Left renal pelvis (tissue), 4 donors: ENCODE measurements at places on chromosomes 3 and 15. TPM values are rescaled to one million over a fixed set of nuclear protein-coding genes. Genes with fewer than 3 reads are reported as not detected.

Gene TNNC1
- 6.6 TPM for polyA plus RNA-seq

DNA sequence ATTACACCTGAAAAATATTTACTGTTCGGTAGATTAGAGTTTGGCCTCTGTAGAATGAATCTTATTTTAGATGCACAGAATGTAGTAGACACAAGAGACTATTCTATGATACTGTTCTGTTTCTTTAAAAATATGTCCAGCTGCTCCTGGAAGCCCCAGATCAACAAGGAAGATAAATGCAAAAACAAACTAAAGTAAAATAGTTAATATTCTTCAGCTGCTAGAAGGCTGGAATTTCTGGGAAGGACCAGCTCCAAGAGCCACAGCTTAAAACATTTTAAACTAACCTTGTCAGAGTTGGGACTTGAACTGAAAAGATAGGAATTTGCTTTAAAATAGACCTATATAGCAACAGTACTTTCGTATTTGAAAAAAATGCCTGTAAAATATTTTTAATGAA, 277.9 kb downstream of the PTPRG start:
- DNase-seq, result no peak

Gene IQCF5
- polyA plus RNA-seq, result not detected

Gene SLC9C1
- polyA plus RNA-seq, result 0.45 TPM

Gene MYLK
- 134 TPM for polyA plus RNA-seq

Gene ACOX2
- 40.0 TPM for polyA plus RNA-seq

Gene HCN4
- 0.93 TPM for polyA plus RNA-seq

Gene ADCY5
- 9.3 TPM for polyA plus RNA-seq

Gene SNTN
- not detected for polyA plus RNA-seq

Gene SOX2
- 0.22 TPM for polyA plus RNA-seq

DNA sequence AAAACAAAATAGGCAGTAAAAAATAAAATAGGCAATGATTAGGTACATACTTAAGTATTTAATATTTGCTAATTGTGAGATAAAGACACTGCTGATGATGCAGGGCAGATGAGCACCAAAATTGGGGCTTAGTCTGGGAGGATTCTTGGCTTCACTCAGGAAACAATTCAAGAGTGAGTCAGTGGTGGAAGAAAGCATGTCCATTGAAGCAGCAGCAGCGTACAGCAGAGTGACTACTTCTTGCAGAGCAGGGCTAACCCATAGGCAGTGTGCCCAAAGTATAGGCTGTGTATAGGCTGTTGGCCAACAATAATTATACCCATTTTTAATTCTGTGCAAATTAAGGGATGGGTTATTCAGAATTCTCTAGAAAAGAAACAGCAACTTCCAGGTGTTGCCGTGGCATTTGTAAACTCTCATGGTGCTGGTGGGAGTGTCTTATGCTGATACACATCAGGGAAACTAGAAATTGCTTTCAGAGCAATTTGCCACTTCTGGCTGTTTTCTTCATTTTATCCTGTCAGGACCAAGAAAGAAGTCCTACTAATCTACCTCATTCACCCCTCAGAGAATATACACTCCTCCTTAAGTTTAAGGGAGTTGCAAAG, 317.3 kb upstream of the NAALADL2 start:
- no peak for DNase-seq

DNA sequence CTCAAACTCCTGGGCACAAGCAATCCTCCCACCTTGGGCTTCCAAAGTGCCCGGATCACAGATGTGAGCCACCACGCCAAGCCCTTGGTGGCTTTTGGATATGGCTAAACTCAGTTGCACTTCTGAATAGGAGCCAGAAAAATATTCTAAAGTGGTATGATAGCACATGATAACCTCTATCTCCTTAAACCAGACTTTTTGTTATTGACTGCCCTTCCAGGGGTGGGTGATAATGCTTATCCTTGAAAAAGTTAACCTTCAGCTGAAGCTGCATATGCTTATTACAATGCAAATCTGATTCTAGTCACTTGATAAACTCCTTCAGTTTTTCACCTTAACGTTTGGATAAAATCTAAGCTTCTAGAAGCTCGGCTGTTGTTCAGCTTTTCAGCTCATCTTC, 6.3 kb downstream of the CCNB2 start:
- DNase-seq, result no peak

Gene IVD
- polyA plus RNA-seq, result 56.6 TPM

DNA sequence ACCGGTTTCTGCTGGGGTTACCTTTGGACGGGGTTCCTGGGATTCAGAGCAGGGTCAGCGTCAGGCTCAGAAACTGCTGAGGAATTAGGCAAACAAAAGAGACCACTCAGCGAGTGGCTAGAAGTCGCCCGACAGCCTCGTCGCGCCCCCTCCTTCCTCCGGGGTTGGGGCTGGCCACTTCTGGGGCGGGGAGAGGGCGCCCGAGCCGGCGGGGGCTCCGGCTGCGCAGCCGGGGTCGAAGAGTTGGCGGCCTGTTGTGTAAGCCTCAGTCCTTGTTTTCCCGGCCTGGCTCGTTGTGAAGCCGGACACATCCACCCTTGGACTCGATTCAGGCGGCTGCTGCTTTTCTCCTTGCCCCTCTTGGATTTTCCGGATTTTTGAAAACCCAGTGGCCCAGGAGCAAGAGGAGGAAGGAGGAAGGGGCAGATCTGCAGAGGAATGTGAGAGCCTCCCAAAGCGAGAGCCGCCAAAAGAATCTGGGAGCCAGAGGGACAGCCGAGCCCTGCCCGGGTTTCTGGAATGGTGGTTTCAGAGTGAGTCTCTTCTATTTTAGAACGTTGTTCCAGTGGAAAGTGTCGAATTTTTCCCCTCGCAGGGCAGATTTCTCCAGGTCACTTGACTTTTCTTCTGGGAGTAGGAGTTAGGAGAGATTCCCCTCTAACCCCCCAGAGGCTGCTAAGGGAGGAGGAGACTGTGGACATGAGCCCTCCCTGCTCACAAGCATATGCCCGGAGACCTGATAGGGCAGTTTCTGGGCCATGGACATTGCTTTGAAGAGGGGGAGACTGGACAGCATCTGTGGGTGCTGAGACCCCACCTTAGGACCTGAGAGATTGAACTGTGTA, 666 bp downstream of the SNX33 start:
- no peak for DNase-seq

GRCh38 chr15:93932164-93932776, 299.1 kb upstream of the MCTP2 start:
- DNase-seq, result no peak

DNA sequence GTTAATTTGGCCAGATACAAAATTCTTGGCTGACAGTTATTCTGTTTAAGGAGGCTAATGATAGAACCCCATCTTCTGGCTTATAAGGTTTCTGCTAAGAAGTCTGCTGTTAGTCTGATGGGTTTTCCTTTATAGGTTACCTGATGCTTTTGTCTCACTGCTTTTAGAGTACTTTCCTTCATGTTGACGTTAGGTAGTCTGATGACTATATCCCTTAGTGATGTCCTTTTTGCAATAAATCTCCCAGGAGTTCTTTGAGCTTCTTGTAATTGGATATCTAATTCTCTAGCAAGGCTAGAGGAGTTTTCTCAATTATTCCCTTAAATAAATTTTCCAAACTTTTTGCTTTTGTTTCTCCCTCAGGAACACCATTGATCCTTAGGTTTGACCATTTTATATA, 114.1 kb upstream of the CDIN1 start:
- no peak for DNase-seq

DNA sequence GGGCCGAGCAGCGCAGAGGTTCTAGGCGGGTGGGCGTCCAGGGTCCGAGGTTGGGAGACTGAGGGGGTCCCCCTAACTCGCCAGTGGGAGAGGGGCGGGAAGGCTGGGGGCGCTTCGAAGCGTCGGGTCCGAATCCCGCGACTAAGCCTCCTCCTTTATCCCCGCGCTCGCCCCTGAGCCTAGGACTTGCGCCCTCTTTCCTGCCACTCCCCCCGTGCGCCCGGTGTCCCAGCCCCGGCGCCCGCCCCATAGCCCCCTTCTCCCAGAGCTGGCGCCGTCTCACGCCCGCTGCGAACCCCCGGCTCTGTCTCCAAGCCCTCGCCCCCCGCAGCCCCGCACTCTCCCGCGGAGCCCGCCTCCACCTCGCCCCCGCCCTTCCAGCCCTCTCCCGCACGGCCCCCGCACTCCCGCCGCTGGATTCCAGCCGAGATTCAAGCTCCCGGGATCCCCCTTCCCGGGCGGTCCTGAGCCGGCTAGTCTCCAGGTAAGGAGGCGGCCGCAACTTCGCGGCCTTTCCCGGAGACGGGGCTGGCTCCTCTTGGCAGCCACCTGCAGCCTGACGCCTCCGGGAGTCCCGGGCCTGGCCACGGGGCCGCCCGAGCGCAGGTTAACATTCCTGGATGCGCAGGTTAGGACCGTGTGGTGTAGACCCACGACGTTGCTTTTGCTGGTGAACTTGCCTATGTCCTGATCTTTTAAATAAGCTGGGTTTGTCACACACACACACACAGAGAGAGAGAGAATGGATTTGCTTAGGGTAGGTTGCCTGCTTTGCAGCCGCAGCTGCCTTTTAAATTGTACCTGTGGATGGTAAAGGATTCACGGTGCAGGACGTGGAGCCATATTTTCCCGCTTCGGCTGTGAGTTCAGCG, 563 bp downstream of the PXYLP1 start:
- peak; percentile 21 for DNase-seq

DNA sequence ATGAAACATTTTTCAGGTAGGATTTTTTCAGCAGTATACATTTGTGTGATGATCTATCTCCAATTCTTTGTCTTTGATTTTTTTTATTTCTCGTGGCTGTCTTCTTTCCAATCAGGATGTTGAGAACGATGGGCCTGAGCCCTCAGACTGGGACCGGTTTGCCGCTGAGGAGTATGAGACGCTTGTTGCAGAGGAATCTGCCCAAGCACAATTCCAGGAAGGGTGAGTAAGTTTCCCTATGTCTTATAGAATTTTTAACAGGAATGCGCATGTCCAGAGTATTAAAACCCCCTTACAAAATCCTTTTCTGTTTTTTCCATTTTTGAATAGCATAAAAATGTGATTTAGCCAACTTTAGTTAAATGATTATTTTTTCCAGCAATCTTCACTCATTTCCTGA, 90.0 kb downstream of the MSL2 start:
- DNase-seq, result no peak

- no peak for DNase-seq
Observed at GRCh38 chr3:177066068-177066467, 131.2 kb downstream of the TBL1XR1 start.

- no peak for DNase-seq
Observed at GRCh38 chr3:58530354-58530865, 6.6 kb downstream of the ACOX2 start.

DNA sequence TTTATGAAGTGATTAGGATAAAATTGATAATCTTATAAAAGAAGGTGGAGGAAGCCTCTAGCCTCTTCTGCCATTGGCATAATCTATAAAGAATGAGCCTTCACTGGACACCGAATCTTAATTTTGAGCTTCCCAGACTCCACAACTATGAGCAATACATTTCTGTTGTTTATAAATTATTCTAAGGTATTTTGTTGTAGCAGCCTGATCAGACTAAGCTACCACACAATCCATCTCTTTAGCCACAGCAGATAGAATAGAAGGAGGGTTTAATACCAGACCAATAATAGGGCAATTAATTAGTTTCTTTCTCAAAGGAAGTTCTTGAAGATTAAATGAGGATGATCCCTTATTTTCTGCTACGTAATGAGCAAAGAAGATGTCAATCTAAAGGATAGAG, 33.3 kb downstream of the SUCNR1 start:
- no peak for DNase-seq

Gene BUB1B
- polyA plus RNA-seq, result 30.4 TPM

GRCh38 chr15:90382320-90382719, 5.7 kb upstream of the IQGAP1 start:
- no peak for DNase-seq

DNA sequence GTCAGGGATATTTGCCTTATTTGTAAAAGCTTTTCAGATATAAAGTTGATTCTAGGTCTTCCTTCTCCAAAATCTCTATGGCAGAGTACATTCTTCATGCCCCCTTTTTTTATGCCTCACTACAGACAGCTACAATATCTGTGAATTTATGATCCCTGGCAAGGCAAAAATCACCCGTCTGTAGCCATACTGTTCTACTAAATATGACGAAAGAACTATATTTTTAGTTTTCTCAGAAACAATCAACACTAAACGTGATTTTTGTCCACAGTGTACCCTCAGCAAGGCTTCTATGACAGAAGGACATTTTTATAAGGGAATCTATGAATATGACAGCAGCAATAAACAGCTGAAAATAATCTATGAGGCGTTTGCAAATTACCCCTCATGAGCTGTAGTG, 12.7 kb downstream of the LRTM1 start:
- DNase-seq, result no peak

GRCh38 chr3:113844622-113845222, 6.1 kb downstream of the GRAMD1C start:
- no peak for DNase-seq

DNA sequence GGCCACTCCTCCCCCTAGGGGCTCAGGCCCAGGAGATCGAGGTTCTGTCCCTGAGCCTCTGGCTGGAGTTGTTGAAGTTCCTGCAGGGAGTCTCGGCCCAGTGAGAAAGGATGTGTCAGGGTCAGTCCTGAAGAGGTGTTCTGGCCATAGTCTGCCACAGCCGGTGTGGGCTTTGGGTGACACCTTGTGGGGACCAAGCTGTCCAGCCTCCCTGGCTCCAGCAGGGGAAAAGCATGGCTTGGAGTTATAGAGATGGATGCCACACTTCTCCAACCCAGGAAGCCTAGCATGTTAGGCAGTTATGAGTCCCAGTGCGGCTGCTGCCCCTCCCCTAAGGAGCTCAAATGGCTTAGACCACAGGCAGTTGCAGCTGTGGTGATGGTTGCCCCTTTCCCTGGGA, 945.6 kb upstream of the GBE1 start:
- no peak for DNase-seq

Gene PDIA3
- polyA plus RNA-seq, result 487 TPM

DNA sequence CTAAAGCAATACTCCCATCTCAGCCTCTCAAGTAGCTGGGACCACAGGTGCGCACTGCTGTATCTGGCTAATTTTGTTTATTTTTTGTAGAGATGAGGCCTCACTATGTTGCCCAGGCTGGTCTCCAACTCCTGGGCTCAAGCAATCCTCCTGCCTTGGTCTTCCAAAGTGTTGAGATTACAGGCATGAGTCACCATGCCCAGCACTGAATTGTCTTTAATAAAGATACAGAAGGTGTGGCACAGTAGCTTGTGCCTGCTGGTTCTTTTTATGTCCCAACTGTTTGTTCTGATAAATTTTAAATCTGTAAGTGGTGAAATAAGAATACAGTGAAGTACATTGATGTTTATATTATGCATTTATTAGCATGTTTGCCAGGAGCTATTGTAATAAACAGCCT, 20.6 kb upstream of the TRAK1 start:
- no peak for DNase-seq

Gene XRN1
- polyA plus RNA-seq, result 27.4 TPM

- DNase-seq, result no peak
Observed at GRCh38 chr3:56851966-56852884, 50.5 kb upstream of the ARHGEF3 start.

- no peak for DNase-seq
Observed at GRCh38 chr3:36295296-36295695, 85.0 kb upstream of the STAC start.

Gene ALDH1A3
- polyA plus RNA-seq, result 7.5 TPM

Gene MKRN2OS
- polyA plus RNA-seq, result 0.67 TPM

DNA sequence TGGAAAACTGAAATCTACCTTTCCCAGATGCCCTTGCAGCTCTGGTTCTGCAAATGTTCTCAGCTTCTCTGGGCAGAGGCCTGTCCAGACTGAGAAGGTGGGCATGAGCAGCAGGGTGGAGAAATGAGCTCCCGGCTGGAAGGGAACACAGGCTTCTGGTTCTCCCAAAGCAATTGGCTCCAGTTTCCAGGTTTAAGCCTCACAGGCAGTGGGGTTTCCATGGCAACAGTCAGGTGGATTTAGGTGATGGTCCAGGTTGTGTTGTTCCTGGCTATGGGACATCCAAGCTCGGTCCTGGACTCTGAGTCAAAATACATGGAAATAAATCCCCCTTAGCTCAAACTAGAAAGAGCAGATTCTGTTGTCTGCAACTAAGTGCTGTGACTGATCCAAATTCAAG, 94.6 kb upstream of the IQSEC1 start:
- DNase-seq, result no peak
